ENCODE measurements at places on chromosomes 7 and 10.

DNA sequence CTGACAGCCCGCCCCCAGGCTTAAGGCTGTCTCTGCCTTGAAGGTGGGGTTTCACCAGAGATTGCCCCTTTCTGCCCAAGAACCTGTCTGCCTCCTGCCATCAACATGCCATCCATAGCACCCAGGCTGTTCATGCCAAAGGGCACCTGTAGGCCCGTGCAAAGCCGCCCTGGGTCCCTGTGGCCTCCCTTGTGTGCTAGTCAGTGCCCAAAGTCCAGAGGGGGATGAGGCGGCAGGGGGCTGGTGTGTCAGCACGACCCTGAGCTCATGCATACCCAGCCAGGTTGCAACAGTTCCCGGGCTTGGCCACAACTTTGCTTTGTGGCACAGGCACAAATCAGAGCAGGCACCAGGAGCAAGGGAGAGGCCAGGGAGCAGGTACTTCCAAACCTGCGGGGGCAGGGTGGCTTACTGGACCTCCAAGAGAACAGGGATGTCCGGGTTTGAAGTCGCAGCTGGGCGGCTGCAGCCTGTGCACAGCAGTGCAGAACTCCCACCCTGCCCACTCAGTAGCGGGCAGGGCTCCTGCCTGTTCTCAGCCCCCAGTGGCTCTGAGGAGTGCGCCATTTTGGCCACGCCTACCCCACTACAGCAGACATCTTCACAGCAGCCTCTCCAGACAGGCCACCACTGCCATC lies 671.1 kb upstream of the GRM3 start:
- H3K4me1 ChIP-seq, result no peaks in the 10 kb centered on the region
- DNase-seq, result no peak
- no peak overlapping the region for H3K27ac ChIP-seq

GRCh38 chr10:6530211-6530840 lies 49.8 kb downstream of the PRKCQ start:
- DNase-seq, result peak; percentile 64
- H3K4me3 ChIP-seq, result no peak overlapping the region
- peak overlapping the region; percentile 2 for H3K27ac ChIP-seq
- H3K4me1 ChIP-seq, result no peaks in the 10 kb centered on the region
- no peaks in the 10 kb centered on the region for H3K36me3 ChIP-seq

- no peaks in the 10 kb centered on the region for H3K36me3 ChIP-seq
- H3K27ac ChIP-seq, result no peak overlapping the region
- DNase-seq, result no peak
- H3K4me3 ChIP-seq, result no peak overlapping the region
These were observed 382.5 kb upstream of the SORCS1 start for GRCh38 chr10:107546986-107547385.

DNA sequence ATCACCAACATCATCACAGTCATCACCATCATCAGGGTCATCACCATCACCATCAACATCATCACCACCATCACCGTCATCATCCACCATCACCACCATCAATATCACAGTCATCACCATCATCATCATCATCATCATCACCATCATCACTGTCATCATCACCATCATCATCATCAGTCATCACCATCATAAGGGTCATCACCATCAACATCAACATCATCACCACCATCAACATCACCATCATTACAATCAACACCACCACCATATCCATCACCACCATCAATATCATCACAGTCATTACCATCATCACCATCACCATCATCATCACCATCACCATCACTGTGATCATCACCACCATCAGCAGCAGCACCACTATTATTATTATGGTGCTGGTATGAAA lies 218.9 kb downstream of the TNS3 start:
- no peaks in the 10 kb centered on the region for H3K27me3 ChIP-seq
- H3K4me1 ChIP-seq, result peaks cover under 1% of the 10 kb centered on the region
- no peak for DNase-seq
- H3K27ac ChIP-seq, result no peak overlapping the region

DNA sequence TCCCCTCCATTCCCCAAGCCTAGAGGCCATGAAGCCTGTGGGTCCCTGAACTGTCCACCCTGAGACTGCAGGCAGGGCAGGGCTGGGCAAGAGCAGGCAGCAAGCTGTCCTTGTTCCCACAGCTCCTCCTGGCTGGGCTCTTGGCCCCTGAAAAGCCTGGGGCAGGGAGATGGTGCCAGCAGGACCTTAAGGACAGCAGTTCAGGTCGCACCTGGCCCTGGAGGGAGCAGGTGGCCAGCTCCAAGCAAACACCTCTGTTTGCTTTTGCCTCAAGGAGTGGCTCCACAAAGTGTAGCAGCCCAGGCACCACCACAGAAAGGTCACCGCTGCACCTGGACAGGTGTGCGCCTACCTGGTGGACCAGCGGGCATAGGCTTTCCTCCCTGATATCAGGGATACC lies 5.2 kb downstream of the RET start:
- H3K36me3 ChIP-seq, result no peaks in the 10 kb centered on the region
- no peak overlapping the region for H3K27ac ChIP-seq
- no peaks in the 10 kb centered on the region for H3K4me1 ChIP-seq

DNA sequence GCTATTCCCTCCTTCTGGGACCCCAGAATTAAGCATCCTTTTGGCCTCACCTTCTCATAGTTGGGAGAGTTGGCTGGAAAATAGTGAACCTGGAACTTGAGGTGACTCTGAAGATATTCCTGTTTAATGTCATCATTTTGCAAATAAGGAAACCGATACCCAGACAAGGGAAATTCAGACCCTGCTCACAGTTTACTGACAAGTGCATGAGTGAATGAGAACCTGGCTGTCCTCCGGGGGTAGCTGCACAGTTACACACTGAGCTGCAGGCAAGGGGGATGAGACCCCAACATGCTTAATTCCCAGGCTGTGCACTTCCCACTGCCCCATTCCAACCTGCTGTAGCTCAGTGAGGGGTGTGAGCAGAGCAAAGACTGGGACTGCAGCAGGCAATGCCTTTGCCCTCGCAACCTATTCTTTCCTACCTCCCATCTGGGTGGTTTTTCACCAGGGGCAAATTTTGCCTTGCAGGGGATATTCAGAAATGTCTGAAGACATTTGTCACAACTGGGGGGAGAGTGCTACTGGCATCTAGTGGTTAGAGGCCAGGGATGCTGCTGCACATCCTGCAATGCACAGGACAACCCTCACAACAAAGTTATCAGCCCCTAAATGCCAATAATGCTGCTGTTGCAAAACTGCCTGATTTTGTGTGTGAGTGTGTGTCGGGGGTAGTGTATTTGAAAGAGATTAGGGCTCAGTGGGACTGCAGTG lies 136.2 kb downstream of the SORCS3 start:
- H3K27ac ChIP-seq, result no peak overlapping the region
- peaks cover 4% of the 10 kb centered on the region for H3K27me3 ChIP-seq
- no peaks in the 10 kb centered on the region for H3K36me3 ChIP-seq
- H3K4me3 ChIP-seq, result no peak overlapping the region
- no peaks in the 10 kb centered on the region for H3K4me1 ChIP-seq
- DNase-seq, result no peak

- H3K4me1 ChIP-seq, result no peaks in the 10 kb centered on the region
- H3K27ac ChIP-seq, result no peak overlapping the region
These were observed 386.8 kb upstream of the POT1 start for GRCh38 chr7:125316466-125316865.

DNA sequence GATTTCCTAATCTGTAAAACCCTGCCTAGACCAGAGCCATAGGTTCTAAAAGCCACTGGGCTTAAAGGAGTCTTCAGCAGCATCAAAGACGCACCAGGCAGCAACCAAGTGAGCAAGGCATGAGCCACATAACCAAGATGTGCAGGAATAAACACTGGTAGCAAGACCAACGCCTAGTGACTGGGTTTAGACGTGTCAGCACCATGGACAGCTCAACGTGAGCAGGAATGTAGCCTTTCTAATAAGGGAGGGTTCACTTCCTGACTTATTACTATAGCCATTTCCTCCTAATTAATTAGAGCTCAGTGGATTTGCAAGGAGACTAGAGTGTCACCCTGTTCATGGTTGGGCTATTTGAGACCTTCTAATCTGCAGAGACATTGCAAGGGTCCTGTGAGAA lies 223.7 kb downstream of the LHFPL3 start:
- no peaks in the 10 kb centered on the region for H3K4me1 ChIP-seq
- DNase-seq, result peak; percentile 16
- no peaks in the 10 kb centered on the region for H3K27me3 ChIP-seq
- H3K4me3 ChIP-seq, result no peak overlapping the region
- H3K27ac ChIP-seq, result no peak overlapping the region
- no peaks in the 10 kb centered on the region for H3K36me3 ChIP-seq

GRCh38 chr7:112279042-112279441 lies 72.5 kb downstream of the ZNF277 start:
- H3K27ac ChIP-seq, result no peak overlapping the region
- H3K4me1 ChIP-seq, result no peaks in the 10 kb centered on the region
- H3K27me3 ChIP-seq, result no peaks in the 10 kb centered on the region
- no peaks in the 10 kb centered on the region for H3K36me3 ChIP-seq

DNA sequence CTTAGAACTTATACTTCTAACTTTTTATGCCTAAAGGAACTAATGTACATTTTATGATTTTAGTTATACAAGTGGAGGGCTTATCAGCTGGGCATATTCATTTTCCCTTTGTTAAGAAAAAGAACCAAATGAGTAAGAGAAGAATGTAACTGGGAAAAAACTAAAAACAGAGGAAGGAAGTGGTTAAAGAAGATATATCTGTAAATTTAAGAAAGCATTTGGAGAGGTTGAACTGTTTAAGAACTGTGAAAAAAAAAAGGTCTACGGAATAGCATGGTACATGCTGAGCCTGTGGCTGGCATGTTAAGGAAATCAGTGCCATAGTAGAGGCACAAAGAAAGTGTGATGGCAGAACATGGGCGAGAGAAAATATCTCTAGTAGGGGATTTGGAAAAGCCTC lies 6.2 kb downstream of the MDFIC start:
- no peaks in the 10 kb centered on the region for H3K27me3 ChIP-seq
- H3K36me3 ChIP-seq, result no peaks in the 10 kb centered on the region
- peaks cover 14% of the 10 kb centered on the region for H3K4me1 ChIP-seq
- no peak overlapping the region for H3K27ac ChIP-seq
- no peak overlapping the region for H3K4me3 ChIP-seq

DNA sequence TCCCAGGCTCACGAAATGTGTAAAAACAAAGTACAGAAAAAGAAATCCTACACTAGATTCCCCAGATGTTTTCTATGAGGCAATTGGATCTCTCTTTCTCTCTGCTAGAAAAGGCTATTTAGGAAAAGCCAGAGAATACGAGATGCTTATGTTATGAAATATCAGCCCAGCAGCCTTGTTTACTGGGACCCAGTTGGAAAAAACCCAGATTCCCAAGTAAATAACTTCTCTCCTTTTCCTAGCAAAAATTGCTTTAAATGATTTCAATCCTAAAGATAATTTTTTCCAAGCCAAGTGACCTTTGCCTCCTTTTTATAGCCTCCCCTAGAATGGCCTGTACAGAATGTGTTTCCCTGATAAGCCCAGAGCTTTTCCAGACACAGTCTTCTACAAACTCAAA lies 199.3 kb downstream of the PLXNA4 start:
- no peaks in the 10 kb centered on the region for H3K36me3 ChIP-seq
- no peaks in the 10 kb centered on the region for H3K27me3 ChIP-seq
- peak; percentile 86 for DNase-seq

GRCh38 chr10:36278176-36278575 lies 636.1 kb upstream of the FZD8 start:
- no peak for DNase-seq
- H3K27me3 ChIP-seq, result no peaks in the 10 kb centered on the region
- H3K27ac ChIP-seq, result no peak overlapping the region
- H3K36me3 ChIP-seq, result no peaks in the 10 kb centered on the region

DNA sequence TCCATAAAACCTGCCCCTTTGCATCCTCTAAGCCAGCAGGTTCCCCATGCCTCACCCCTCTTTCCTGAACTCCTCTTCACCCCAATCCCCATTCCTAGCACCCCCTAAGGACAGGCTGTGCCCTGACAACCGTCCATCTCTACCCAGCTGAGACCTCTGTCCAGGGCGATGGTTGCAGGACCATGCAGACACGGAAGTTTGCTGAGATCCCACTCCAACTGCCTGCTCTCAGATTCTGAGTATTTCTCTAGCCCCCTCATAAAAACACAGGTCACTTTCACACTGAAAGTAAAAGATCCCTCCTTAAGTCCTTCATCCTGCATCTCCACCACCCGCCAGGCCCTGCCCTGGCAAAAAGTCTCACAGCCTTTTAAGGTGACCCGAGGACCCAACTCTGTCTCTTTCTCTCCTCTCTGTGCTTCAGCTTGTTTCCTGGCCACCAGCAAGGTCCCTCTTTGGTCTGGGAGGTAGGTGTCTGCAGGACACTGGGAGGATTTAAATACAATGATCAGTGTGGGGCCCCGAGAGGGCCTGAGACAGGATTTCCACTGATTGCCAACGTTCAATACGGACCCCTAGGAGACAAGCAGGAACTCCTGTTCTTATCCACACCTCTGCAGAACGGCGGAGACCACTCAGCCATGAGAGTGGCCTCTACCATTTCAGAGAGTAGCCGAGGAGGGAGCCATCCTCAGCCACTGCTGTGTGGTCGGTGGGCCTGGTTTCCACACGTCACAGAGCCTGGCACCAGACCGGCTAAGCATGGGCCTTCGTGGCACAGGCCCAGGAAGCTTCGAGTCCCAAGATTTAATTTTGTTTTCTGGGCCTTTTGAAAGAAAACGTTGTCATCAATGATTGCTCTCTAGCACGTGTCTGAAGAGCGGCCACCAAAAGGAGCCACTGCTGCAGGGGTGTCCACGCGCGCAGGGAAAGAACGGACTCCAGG lies 27.9 kb downstream of the CALML3 start:
- H3K27me3 ChIP-seq, result no peaks in the 10 kb centered on the region
- H3K4me1 ChIP-seq, result peaks cover 4% of the 10 kb centered on the region
- no peak for DNase-seq

DNA sequence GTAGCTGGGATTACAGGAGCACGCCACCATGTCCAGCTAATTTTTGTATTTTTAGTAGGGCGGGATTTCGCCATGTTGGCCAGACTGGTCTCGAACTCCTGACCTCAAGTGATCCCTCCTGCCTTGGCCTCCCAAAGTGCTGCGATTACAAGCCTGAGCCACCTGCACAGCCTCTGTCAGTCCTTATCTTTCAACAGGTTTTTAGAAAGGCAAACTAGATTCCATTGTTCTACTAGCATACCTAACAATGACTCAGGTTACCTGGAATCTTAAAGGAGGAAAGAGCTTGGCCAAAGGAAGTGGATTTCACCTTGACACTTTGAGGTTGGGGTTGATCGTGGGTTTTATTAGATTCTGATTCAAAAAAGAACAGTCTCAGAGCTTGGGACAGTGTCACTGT lies 3.2 kb downstream of the ABCC2 start:
- H3K27ac ChIP-seq, result no peak overlapping the region
- no peak overlapping the region for H3K4me3 ChIP-seq
- H3K27me3 ChIP-seq, result no peaks in the 10 kb centered on the region
- peaks cover 18% of the 10 kb centered on the region for H3K36me3 ChIP-seq
- no peak for DNase-seq

GRCh38 chr7:11005202-11005601 lies 31.5 kb downstream of the PHF14 start:
- H3K27ac ChIP-seq, result no peak overlapping the region
- H3K4me3 ChIP-seq, result no peak overlapping the region
- no peaks in the 10 kb centered on the region for H3K4me1 ChIP-seq

GRCh38 chr10:128307820-128308219 lies 181.6 kb upstream of the MKI67 start:
- no peaks in the 10 kb centered on the region for H3K36me3 ChIP-seq
- H3K27me3 ChIP-seq, result no peaks in the 10 kb centered on the region
- no peak overlapping the region for H3K4me3 ChIP-seq
- no peaks in the 10 kb centered on the region for H3K4me1 ChIP-seq

Measured in small intestine (tissue), 16 donors.